ENCODE measurements at places on chromosomes 1 and 21. TPM values are rescaled to one million over a fixed set of nuclear protein-coding genes. Genes with fewer than 3 reads are reported as not detected.
A peak's percentile ranks its signal among the peaks of the same experiment; 100 is the strongest.

Gene OR2AK2
- total RNA-seq: 0.41 TPM

GRCh38 chr1:106027871-106028270 lies 1028.6 kb upstream of the PRMT6 start:
- no peak for DNase-seq

DNA sequence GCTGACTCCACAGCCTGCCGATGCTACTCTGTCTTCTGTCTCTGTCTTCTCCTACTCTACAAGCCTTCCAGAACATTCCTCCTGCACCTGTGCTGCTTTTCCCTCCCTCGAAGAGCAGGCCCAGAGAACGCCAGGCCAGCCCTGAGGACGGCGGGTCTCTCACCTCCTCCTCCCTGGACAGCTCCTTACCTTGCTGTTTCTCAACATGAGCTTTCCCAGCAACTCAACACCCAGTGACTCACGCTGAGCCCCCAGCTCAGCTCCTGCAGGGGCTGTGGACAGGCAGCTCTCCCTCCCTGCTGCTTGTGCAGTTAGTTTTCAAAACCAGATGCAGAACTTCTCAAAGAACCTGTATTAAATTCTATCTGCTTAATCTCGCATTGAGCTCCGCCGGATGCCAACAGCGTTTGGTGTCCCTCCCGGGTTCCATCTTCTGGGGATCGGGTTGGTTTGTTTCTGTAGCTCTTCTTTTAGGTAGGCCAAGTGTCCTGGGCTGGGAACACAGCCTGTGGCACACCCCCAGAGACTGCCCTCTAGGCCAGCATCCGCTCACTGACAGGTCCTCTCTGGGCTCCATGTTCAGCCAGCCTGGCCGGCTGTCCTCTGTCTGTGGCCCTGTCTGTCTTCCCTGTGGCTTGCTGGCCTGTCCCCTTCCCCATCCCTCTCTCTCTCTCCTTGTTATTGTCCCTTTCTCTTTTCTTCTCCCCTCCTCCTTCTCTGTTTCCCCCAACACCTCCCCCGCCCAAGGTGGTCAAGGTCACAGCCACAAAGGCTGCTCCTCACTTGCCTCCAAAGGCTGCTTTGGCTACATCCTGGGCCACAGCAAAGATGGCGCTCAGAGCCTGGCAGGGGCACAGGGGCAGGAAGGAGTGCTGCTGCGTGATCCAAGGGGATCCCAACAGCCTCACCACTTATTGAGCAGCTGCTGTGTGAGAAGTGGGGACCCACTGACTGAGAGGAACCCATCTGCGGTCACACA lies 391.0 kb downstream of the MATN1 start:
- no peak for DNase-seq

DNA sequence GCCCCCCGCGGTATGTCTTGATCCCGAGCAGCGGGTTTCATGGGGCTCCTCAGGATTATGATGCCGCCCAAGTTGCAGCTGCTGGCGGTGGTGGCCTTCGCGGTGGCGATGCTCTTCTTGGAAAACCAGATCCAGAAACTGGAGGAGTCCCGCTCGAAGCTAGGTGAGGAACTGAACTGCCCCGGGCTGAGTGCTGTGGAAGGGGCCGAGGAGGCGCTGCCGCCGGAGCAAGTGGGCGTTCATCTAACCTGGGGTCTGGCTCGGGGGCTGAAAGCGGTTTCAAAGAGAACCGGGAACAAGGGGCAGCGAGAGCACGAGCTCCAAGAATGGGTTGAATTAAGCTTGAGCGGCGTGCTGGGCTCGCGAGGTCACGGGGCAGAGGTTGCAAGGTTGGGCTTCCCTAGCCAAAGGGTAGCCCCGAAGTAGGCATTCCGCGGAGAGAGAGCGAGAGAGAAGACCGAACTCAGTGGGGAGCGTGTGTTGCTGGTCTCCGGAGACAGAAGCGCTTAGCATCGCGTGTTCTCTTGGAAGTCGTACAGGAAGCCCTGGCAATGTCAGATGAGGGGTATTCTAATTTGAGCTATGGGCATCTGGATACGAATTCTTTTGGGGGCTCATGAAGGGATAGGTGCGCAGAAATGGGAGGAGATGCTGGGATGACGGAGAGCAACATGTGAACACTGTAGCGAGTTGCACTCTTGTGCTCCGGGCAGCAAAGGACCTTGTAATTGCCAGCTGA lies 732 bp downstream of the HS2ST1 start:
- DNase-seq: peak; percentile 19

DNA sequence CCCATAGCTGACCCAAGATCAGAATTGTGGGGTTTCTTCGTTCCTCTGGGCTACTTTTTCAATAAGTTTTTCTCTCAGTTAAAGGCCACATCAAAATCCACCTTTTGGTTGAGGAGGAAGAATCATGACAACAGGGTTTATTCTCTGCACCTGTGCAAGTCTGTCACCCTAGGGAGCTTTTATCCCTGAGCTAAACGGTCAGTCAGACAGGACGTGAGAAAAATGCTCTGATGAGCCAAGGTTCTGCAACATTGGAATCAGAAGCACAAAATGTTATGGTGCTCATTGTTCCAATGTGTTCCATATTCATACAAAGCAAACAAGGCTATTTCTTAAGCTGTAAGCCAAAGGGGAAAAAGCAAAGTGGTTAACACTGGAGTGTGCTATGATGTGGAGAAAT lies 7.4 kb upstream of the ERICH3 start:
- no peak for DNase-seq

GRCh38 chr1:244599937-244600350 lies 53.0 kb upstream of the DESI2 start:
- DNase-seq: peak; percentile 18

GRCh38 chr1:95072117-95072516 lies 634 bp downstream of the ALG14 start:
- DNase-seq: no peak

- DNase-seq: no peak
These were observed 5.0 kb downstream of the SLC22A15 start for GRCh38 chr1:115980998-115981993.

Gene C8B
- total RNA-seq: not detected

Gene CELA2A
- not detected for total RNA-seq

Gene UBE2G2
- 39.9 TPM for total RNA-seq

DNA sequence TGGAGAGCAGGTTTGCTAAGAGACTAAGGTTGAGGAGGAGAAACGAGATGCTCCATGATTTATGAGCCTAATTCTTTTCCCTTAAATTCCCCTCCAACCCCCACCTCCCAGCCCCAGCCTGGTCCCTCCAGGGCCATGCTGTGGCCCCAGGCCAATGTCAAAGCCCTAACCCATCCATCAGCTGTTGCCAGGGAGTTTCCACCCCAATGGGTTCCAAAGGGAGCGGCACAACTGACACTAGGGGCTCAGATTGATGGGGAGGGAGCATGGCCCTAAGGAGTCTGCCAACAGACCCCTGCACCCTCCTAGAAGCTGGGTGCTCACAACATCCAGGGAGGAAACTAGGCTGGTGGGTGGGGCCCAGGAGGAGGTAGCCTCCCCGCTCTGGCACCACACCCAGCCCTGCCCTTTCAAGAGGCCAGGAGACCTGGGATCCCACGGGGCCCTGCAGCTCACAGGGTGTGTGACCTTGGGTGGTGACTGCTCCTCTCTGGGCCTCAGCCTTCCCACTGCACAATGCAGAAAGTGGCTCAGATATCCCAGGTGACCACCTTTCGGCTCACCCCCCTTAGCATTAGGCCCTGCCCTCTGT lies 12.9 kb downstream of the AHDC1 start:
- DNase-seq: no peak

Gene TMEM81
- 3.3 TPM for total RNA-seq

Gene TFF3
- total RNA-seq: not detected
